ENCODE measurements at places on chromosomes 4 and X.

DNA sequence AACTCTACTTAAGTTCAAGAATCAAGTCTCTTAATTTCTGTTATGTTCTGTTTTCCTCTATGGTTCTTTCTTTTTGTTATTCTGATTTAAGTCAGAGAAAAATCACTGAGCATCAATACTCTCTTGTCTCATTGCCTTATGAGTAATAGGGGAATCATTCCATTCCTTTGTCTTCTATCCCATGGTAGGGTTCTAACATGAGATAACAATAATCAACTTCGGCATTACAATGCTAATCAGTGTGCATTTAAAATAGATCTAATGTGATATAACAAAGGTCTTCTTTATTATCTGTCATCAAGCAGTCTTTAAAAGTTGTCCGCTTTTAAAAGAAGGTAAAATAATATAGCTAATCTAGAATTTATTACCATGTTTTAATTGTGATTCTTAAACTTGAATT lies 446.9 kb downstream of the IL15 start:
- DNase-seq: no peak

- DNase-seq: no peak
Observed at GRCh38 chr4:66376921-66377320, 706.6 kb upstream of the EPHA5 start.

- no peak for DNase-seq
Observed at GRCh38 chr4:67638136-67638535, 62.8 kb downstream of the UBA6 start.

- no peak for DNase-seq
Observed at GRCh38 chr4:13267091-13267490, 217.0 kb downstream of the RAB28 start.

DNA sequence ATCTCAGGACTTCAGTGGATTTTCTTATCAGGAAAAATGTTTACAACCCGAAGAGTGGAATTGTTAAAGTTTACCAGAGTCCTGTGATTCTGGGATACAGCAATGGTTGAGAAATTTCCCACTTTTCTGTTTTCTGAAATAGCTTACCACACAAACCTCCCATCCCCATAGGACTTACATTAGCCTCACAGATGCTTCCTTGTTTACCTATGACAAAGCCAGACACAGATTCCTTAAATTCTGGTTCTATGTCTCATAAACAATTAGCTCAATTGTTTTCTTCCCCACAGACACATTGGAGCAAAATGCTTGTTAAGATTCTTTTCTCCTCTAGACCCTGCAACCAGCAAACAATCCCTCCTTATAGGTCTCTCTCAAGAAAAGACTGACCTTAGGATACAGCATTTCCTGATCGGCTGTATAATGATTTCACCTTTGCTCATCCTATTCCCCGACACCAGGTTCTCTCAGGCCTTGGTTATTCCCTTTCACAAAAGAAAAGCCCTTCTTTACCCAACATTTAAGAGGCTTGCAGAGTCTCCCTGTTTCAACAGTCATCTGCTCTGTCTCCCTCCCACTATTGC lies 886.2 kb downstream of the ARAP2 start:
- DNase-seq: no peak

DNA sequence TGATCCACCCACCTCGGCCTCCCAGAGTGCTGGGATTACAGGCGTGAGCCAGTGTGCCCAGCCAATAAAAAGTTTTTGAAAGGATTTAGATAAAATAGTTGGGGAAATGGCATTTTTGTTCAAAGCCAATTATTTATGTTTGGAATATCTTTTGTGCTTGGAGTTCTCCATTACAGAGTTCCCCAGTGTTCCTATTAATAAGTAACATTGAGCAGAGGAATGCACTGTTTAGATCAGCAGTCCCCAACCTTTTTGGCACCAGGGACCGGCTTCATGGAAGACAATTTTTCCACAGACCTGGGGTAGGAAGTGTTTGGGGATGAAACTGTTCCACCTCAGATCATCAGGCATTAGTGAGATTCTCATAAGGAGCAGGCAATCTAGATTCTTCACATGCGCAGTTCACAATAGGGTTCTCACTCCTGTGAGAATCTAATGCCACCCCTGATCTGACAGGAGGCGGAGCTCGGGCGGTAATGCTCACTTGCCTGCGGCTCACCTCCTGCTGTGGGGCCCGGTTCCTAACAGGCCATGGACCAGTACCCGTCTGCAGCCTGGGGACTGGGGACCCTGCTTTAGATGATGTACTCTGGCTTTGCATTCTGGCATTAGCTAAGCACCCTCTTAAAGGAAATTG lies 8.3 kb downstream of the PKD2 start:
- DNase-seq: no peak

DNA sequence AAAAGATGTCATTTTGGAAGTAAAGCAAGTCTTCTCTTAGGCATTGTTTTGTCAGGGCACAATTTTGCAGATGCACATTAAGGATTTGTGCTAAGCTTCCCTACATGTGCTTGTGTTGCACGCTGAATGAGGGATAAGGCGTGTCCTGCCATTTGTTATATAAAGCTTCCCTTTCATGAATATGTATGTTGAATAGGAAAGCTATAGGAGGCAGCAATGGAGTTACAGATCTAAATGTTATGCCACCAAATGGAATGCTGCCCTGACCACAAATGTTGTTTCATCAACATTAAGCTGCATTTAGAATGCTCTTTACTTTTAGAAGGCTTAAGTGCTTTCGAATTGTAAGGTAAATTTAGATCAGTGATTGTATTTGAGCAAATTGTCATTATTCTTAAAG lies 20.9 kb downstream of the SGMS2 start:
- no peak for DNase-seq

DNA sequence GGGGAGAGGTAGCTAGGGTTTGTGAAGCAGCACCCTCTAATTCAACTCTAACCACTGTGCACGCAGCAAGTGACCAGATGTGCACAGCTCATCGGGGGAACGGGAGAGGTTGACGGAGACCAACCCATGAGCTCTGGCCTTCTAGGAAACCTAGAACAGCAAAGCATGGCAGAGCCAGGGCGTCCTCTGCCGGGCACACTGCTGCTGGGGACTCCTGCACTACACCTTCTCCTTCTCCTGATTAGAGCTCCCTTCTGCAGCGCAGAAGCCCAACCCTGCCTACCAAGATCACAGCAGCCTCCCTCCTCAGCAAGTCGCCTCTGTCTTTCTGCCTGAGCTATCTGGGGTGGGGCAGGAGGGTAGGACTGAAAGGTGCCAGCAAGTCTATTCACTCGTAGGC lies 252.3 kb upstream of the PSAPL1 start:
- no peak for DNase-seq

GRCh38 chrX:44507292-44507691 lies 35.4 kb downstream of the FUNDC1 start:
- no peak for DNase-seq

DNA sequence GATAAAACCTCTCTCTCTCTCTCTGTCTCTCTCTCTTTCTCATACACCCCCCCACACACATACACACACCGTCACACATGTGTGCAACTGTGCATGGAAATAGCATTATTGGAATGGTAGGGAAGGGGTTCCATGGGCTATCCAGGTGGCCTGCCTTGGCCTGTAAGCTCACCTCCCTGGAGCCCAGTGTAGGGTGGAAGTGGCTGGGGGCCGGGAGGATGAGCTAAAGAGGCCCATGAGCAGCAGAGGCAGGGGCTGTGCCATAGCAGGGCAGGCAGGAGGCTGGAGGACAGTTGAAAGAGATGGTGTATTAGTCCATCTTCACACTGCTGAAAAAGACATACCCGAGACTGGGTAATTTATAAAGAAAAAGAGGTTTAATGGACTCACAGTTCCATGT lies 74.2 kb downstream of the CYTL1 start:
- DNase-seq: no peak

GRCh38 chr4:114306946-114307345 lies 291.7 kb upstream of the UGT8 start:
- DNase-seq: no peak
